GM06990 (cell line): ENCODE measurements at places on chromosomes 1 and 21.
A peak's percentile ranks its signal among the peaks of the same experiment; 100 is the strongest.

DNA sequence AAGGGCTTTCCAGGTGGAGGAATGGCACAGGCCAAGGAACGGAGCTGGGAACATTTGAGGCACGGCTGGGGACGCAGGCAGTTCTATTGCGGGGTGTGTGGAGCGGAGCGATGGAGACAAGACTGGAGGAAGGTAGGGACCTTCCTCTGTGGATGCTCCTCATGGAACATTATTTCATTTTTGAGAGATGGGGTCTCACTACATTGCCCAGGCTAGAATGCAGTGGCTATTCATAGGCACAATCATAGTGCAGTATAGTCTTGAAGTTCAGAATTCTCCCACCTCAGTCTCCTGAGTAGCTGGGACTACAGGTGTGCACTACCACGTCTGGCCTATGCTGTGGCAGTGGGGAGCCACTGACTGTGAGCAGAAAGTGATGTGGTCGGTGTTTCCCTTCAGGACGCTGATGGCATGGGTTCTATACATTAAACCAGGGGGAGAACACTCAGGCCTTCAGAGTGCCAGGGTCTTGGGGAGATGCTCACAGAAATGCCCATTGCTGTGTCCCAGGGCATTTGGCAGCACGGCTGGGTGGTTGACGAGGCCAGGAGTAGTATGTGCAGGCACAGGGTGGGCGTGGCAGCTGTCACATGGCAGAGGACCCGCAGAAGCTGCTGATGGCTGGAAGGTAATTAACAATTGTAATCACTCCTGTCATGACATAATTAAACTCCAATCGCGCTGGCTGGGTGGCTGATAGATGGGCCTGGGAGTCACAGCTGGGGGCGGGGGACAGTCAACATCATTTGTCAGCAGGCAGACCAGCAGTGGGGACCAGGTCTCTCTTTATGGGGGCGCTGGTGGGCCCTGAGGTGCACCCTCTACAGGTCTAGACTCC is 40.8 kb upstream of the ACOT11 start:
- DNase-seq, result no peak

DNA sequence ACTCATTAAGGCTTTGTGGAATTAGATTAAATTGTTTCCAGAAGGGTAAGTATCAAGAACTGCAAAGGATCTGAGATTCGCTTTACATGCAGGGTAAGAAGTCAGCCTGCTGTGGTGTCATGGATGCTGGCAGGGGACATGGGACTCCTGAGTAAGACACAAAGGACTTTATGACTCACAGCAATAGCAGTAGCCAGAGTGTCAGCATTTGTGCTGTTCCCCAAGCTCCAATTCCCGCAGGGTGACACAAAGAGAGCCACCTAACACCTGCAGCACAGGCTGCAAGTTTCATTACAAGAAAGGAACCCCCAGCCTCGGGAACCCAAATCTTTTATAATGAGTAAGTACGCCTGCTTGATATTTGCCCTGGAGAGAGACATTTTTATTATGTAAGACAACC is 298.1 kb upstream of the POU3F1 start:
- DNase-seq, result no peak

- no peak for DNase-seq
Measured at GRCh38 chr1:47431534-47431933, 6.3 kb upstream of the FOXD2 start.

- DNase-seq, result no peak
Measured at GRCh38 chr1:195970209-195970608, 638.0 kb downstream of the KCNT2 start.

DNA sequence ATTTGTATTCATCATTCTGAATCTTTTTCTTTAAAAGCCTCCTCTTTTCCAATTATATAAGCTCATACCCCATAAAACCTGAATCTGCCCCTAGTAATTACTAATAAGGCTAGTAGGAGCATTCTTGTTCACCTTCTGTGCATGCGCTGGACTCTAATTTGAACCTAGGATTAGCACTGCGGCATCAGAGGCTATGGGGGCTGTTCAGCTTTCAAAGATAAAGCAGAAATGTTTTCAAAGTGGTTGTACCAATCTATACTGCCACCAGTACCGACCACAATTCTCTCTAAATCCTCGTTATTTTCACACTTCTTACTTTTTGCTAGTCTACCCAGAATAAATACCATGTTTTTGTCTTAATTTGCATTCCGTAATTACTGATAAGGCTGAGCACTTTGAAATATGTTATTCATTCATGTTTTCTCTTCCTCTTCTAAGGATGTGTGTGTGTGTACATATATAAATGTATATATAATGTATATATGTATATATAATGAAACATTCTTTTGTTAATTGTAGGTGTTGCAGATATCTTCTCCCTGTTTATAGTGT is 1.6 kb upstream of the DDX59 start:
- no peak for DNase-seq

GRCh38 chr1:232578651-232579195 is 51.2 kb downstream of the SIPA1L2 start:
- DNase-seq, result no peak

DNA sequence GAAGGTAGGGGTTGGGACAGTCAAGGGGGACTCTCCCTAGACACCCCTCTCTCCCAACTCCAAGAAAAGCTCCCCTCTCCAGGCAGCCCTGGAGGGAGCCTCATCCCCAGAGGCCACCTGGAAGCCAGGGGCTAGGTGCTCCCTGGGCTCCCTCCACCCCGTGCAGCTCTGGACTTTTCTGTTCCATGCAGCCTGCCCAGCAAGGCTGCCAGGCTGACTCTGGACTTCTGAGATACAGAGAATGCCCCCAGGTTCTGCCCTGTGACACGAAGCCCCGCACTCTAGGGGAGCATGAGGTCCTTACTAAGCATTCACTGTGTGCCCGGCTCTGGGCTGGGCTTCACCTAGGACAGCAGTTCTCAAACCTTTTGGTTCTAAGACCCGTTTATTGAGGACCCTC is 10.2 kb downstream of the SYT2 start:
- no peak for DNase-seq

DNA sequence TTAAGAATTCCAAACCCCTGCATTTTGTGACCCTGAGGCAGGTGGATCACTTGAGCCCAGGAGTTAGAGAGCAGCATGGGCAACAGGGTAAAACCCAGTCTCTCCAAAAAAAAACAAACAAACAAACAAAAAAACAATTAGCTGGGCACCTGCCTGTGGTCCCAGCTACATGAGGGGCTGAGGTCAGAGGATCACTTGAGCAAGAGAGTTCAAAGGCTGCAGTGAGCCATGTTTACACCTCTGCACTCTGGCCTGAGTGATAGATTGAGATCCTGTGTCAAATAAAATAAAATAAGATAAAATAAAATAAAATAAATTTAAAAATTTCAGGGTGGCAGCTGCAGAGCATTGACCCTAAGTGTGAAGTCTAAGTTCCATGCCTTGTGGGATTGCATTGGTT is 16.7 kb upstream of the PTGFR start:
- DNase-seq, result no peak

- no peak for DNase-seq
Measured at GRCh38 chr1:26607186-26607585, 77.6 kb downstream of the RPS6KA1 start.

- no peak for DNase-seq
Measured at GRCh38 chr21:46621457-46622182, 13.9 kb upstream of the PRMT2 start.

- peak; percentile 39 for DNase-seq
Measured at GRCh38 chr1:160488347-160489058, 34.6 kb downstream of the SLAMF6 start.

DNA sequence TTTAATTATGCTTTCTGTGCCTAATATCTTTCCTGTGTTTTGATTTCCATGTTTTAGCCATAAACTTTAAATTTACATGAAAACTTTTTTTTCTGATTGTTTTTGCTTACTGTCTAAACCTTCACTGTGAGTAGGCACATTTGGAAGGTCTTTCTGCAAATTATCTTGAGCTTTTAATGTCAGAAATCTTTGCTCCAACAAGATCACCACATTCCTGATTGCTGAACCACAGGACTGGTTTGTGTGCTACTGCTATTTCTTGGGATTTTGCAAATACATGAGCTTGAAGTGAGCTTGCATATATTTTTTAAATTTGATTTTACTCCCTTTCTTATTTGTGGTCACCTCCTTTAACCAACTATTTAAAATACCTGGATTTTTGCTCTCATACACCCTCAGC is 61.3 kb downstream of the PTBP2 start:
- no peak for DNase-seq

DNA sequence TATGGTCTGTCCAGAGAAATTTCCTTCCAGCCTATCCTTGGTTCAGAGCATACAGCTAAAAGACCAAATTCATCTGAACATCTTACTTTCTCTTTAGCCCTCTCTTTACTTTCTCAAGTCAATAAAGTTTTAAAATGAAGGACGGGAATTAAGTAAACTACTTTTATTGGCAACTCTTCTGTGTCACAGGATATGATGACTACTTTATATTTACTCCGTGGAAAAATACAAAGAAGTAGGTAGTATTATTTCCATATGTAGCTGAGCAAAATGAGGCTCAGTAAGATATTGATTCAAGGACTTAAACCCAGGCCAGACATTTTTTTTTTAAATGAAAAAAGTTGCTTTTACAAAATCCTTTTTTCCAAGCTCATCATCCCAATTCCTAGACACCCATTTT is 151.2 kb upstream of the DPYD start:
- no peak for DNase-seq

- DNase-seq, result no peak
Measured at GRCh38 chr1:40648928-40649591, 16.4 kb downstream of the RIMS3 start.

GRCh38 chr1:67916140-67916886 is 83.0 kb upstream of the GNG12 start:
- DNase-seq, result no peak

DNA sequence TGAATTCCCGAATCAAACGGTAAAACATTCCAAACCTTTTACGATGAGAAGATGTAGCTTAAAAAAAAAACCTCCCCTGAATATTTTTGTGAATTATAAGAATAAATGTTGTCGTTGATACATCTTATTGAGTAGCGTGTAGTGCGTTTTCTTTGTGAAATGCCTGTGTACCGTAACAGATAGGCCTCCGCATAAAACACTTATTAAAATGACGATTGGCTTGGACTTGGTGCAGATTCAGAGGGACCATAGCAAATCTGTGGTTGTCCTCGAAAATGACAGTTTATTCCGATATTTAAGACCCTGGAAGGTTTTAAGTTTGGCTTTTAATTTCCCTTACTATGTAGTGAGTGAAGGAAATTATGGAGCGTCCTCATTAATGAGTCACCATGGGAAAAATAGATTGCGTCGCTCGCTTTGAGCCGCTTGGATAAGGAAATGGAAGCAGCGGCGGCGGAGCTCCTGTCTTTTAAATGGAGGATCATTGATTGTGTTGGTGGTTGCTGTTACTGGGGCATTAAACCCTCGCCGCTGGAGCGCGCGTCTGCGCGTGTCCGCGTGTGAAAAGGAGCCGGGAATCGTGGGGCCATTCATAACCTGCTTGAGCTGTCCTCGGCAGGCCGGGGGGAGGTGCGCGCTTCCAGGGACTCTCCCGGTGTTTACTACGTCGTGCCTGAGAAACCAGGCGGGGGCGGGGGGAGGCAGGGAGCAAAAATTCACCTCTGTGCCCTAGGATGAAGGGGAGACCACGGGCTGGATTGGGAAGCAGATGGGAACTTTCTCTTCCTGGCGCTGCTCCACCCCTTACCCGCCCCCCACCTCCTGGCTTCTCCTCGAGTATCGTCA is 1.6 kb downstream of the SPEN start:
- peak; percentile 85 for DNase-seq

DNA sequence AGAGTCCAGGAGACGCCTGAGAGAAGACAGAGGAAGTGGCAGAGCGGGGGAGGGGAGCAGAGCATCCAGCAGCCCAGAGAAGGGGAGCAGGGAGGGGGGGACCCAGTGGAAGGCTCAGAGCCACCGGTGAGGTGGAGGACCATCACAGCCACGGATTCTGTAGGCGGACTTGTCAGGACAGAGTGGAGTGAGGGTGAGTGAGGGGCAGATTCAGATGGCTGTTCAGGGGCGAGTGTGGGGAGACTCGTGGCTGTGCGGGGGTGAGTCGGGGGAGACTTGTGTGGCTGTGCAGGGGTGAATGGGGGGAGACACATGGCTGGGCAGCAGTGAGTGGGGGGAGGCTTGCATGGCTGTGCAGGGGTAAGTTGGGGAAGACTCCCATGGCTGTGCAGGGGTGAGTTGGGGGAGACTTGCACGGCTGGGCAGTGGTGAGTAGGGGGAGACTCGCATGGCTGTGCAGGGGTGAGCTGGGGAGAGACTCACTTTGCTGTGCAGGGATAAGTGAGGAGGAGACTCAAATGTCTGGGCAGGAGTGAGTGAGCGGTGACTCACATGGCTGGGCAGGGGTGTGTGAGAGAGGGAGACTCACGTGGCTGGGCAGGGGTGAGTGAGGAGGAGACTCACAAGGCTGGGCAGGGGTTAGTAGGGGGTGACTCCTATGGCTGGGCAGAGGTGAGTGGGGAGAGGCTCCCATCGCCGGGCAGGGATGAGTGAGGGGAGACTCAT is 56.8 kb upstream of the ABCG1 start:
- DNase-seq, result no peak

GRCh38 chr1:204268101-204268500 is 54.3 kb upstream of the GOLT1A start:
- DNase-seq, result no peak

DNA sequence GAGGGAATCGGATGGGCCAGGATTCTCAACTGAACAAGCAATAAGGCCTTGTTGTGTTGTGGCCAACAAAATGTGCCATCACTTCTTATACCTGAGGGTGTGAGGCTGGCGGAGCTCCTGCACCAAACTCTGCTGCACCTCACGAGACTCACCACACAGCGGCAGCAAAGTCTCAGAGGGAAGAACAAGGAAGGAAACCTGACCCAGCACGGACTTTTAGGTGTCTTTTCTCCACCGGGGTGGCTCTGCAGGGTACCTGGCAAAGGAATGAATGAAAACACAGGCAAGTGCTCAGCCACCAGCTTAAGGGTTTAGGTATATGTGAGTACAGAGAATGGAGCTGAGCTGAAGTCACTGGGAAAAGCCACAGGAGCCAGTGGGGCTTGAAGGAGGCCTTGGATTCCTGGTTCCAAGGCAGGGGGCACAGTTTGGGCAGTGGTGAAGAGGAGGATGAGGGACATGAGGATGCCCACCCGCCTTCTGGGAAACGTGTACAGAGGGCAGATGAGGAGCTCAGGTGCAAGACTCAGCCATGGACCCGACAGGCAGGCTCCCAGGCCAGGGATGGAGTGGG is 31.1 kb upstream of the HSD3B1 start:
- DNase-seq, result peak; percentile 6

DNA sequence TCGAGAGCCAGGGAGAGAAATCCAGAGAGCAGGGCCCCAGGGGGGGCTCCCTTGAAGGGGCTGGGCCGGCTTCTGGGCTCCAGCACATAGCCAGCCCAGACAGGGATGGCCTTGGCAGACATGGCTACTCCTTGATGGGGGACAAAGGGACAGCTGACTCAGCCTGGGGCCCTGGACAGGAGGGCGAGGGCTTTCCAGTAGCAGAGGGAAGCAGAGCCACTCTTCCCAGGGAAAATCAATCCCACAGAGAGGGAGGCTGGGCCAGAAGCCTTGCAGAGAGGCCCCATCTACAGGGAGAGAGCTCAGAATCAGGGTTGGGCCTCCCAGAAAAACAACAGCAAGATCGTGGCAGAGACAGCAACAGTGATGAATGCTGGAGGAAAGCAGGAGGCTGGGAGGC is 15.6 kb downstream of the IGFN1 start:
- no peak for DNase-seq
